Activated T-helper 9 cell treated with anti-CD3 and anti-CD28 coated beads, Interleukin-2, amount 50 U/mL, for 16 hours (primary cell): ENCODE measurements at places on chromosomes 5 and 9.
A peak's percentile ranks its signal among the peaks of the same experiment; 100 is the strongest.

DNA sequence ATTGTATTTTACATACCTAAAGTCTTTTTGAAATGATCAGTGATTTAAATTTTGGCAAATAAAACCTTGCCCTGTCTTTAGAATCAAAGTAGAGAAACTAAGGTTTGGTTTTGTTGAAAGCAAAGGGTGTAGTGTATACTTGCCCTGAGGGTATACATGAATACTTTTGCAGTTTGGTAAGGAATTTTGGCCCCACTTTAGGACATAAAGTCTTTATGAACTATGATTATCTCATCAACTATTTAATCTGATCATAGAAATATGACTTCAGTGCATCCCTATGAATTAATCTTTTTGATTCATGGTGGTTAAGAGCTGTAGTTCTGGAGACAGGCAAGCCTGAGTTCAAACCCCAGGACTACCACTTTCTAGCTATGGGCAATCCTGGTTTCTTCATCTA is 17.7 kb downstream of the RAD1 start:
- DNase-seq, result no peak

- DNase-seq, result peak; percentile 64
These were observed at the start of the genes GBA2 and RGP1 for GRCh38 chr9:35748858-35749514. Gene GBA2 (minus strand): TSS chr9:35749228. CDS start chr9:35748704, 524 bp downstream. Gene RGP1 (plus strand): TSS chr9:35749287. CDS start chr9:35749756, 469 bp downstream.

GRCh38 chr9:1994180-1994579 is 21.0 kb upstream of the SMARCA2 start:
- DNase-seq, result no peak

GRCh38 chr5:166649676-166650075 is 1641.8 kb upstream of the WWC1 start:
- no peak for DNase-seq

GRCh38 chr5:17399931-17400330 is 98.1 kb upstream of the TAF11L2 start:
- no peak for DNase-seq

- DNase-seq, result peak; percentile 6
These were observed 96.5 kb downstream of the ARHGAP26 start for GRCh38 chr5:142866563-142867275.

- no peak for DNase-seq
These were observed 42.3 kb upstream of the STRBP start for GRCh38 chr9:123310551-123311249.

GRCh38 chr5:44868541-44868940 is 59.8 kb downstream of the MRPS30 start:
- DNase-seq, result no peak

- no peak for DNase-seq
These were observed 119.7 kb upstream of the SPATA31C2 start for GRCh38 chr9:88258024-88258423.

DNA sequence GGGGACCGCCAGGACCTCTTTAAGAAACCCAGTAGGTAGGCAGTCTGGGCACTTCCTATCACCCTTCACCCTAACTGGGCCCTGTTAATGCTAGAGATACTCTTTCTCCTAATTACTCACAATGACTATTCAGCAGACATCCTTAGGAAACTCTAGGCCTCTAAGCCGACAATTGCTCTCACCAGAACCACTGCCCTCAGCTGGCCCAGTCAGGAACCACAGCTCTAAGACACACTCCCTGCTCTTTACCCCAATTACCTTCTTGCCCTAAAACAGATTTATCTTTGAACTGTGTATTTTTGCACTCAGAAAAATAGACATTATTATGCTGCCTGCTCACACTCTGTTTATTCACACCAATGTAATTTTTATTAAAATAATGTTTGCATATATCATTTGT is 432.6 kb upstream of the SLC30A5 start:
- no peak for DNase-seq

- DNase-seq, result no peak
These were observed 16.7 kb downstream of the GCNT1 start for GRCh38 chr9:76475686-76476085.

DNA sequence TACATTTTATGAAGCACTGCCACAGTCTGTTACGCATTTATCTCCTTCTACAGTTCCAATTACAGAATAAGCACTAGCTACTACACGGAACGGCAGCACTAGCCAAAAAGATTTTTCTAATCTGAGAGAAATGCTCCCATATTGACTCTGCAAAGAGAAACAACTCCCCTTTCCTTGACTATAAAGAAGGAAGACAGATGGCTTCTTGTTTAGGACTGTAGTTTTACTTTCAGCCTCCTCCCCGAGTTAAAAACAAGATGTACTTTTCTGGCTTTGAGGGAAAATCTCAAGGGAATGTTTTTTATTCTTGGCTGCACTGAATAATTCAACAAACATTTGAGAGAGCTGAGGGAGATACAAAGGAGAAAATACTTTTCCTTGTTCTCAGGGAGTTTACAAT is 1.9 kb upstream of the SLC44A1 start:
- no peak for DNase-seq

DNA sequence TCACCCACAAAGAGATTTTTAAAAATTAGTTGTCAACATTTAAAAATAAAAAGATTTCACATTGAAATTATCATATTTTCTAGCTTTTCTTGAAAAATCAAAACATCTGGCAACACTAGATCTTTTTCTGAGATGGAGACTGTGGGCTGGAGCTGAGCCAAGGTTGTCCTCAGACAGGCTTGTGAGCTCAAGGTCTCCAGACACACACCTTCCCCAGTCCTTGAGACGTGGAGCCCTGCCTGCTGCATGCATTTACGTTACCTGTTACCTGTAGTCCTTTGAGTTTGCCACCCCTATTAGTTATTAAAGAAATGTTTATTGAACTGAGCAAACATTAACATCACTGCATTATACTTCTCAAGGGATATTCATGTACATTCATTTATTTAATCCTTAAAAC is 87.5 kb upstream of the TLE1 start:
- no peak for DNase-seq

GRCh38 chr5:84032324-84032723 is 311.7 kb upstream of the HAPLN1 start:
- no peak for DNase-seq

DNA sequence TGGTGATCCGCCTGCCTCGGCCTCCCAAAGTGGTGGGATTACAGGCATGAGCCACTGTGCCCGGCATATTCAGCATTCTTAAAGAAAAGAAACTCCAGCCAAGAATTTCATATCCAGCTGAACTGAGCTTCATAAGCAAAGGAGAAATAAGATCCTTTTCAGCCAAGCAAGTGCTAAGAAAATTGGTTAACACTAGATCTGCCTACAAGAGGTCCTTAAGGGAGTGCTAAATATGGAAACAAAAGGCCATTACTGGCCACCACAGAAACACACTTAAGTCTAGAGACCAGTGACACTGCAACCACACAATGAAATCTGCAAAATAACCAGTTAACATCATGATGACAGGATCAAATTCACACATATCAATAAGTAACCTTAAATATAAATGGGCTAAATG is 331.5 kb downstream of the MAN2A1 start:
- no peak for DNase-seq

- no peak for DNase-seq
These were observed 3.0 kb upstream of the TUBB4B start for GRCh38 chr9:137237759-137238726.

- no peak for DNase-seq
These were observed 21.7 kb downstream of the PHF2 start for GRCh38 chr9:93597871-93598646.

- DNase-seq, result no peak
These were observed 69.0 kb upstream of the SNX2 start for GRCh38 chr5:122705851-122706250.

DNA sequence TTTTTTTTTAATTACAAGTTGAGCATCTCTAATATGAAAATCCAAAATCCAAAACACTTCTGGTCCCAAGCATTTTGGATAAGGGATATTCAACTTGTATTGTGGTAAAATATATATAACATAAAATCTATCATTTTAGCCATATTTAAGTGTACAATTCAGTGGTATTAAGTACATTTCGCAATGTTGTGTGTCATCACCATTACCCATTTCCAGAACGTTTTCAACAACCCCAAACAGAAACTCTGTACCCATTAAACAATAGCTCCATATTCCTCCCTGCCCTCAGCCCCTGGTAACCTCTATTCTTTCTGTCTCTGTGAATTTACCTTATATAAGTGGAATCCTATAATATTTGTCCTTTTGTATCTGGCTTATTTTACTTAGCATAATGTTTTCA is 24.9 kb downstream of the TICAM2 start:
- no peak for DNase-seq

DNA sequence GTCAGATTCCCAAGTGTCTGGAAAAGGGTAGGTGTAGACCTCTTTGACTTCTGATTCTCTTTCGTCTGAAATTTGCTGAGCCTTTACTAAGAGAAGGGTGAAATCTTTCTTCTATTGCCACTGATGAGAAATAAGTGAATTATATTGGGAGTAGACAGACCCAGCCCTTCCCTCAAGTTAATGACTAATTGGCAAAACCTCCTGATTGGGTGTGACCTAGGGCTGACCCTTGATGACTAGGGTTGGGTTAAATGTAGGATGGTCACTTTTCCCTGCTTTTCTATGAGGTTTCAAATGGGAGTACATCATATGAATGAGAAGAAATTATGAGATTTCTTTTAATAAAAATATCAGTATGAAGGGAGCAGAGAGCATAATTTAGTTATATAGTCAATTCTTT is 73.4 kb upstream of the C5orf46 start:
- no peak for DNase-seq

GRCh38 chr5:100043475-100043874 is 491.7 kb upstream of the FAM174A start:
- no peak for DNase-seq

DNA sequence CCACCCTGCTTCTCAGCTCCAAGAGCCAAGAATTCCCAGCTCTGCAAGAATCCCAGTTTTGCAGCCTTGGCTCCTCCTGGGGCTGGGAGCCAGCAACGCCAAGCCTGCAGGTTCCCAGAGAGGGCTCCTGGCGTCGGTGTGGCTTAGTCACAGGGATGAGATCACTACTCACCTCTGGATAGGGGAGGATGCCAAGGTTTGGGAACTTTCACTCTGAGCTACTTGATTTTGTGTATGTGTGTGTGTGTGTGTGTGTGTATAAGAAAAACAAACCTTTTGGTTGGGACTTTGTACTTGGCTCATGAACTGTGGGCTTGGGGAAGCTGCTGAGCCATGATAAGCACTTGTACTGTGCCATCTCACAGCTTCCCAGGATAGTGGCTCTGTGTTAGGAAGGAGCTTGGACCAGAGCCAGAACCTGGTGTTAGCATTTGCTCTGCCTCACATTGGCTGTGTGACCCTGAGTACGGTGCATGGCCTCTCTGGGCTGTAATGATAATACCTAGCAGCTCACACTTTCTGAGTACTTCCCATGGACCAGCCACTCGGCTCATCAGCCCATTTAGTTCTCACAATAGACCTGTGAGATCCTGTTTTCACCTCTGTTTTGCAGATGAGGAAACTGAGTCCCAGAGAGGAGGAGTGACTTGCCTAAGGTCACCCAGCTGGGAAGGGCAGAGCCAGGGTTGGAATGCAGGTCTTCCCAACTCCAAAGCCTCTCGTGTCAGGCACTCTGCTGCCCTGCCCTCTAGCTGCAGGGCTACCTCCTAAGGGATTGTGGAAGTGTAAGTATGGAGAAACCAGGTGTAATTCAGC is 41.4 kb upstream of the DAB2IP start:
- DNase-seq, result no peak
